GM20000 (cell line): ENCODE measurements at places on chromosomes 5 and 9.

- DNase-seq, result no peak
Observed at GRCh38 chr9:21527579-21527978, 45.5 kb upstream of the IFNE start.

DNA sequence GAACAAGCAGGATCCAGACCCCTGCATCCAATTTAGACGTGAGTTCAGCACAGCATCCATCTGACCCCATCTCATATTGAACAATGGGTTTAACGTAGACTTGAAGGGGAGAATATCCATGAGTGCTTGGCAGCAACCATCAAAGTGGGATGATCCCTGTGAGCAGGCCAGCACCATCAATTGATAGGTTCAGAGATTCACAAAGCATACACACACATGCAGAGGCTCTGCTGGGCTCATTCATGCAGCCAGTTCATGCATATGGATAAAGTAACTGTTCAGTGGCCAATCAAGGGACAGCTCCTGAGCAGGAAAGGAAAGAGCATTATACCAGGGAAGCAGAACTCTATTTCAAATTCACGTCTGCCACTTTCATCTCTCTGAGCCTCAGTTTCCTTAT lies 24.8 kb upstream of the CPEB4 start:
- DNase-seq, result no peak

GRCh38 chr5:82747986-82748385 lies 329.2 kb downstream of the TMEM167A start:
- DNase-seq, result no peak

DNA sequence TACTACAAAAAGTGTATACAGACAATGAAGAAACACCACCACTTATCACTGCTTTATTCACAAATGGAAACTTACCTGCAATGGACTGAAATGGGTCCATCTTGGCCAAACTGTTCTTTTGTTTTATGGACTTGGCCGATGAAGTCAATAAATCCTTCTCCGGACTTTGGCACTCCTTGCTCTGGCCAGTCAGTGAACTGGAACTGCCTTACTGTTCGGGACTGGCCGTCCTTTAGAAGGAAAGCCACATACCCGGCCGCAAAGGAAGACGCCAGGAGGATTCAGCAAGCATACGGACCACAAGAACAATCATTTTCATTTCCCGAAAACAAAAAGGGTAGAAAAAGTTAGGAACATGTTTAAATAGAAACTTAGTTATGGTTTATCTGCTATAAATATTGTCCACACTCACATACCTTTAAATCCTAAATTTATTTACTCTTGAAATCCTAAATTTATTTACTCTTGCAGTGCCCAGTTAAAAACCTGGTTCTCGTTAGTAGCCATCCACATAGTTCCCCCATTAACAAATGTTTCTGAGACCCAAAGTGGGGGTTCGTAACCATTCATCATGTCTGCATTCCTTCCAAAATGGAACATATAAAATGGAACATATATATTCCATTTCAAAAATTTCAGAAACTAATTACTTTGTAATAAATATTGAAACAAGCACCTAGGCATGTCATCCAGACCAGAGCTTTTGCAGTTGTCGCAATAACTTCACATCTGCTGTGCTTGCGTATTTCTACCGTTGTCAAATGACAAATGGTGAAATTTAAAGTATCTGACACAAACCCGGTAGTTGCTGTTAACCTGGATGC lies 532.1 kb upstream of the DMAC1 start:
- DNase-seq, result no peak

DNA sequence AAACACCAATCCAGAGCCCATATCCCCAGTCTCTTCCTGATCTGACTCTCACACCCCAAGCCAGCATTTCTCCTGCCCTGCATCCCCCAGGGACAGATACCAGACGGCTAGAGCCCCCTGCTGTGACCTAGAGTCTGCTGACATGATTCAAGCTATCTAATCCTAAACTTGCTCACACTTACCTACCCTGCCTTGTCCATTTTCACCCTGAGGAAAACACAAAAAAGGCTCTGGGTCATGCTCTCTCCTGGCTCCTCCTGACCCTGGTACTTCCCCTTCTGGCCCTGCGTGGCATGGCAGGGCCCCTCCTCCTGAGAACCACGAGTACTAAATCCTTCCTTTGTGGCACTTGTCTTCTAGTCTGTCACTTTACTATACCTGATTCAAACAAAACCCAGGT lies 2.8 kb upstream of the ARRDC1 start:
- DNase-seq, result no peak

DNA sequence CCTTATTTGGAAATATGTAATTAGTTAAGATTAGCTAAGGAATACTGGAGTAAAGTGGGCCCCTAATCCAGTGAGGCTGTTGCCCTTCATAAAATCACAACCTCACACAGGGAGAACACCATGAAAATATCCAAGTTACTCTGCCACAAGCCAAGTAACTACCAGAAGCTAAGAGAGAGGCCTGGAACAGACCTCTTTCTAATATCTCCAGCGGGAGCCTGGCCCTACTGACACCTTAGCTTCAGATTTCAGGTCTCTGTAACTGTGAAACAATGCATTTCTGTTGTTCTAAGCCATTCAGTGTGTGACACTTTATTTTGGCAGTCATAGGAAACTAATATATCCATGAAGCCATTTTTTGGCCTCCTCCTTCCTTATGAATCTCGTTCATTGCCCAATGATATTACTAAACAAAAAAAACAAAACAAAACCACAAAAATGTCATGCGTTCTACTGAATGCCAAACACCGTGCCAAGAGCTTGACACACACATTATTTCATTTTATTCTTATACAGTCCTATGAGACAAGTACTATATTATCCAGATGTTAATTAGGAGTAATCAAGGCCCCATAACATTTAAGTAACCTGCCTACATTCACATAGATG lies 699.0 kb downstream of the MAT2B start:
- no peak for DNase-seq

GRCh38 chr5:150410524-150411244 lies 2.0 kb downstream of the CD74 start:
- DNase-seq, result no peak

DNA sequence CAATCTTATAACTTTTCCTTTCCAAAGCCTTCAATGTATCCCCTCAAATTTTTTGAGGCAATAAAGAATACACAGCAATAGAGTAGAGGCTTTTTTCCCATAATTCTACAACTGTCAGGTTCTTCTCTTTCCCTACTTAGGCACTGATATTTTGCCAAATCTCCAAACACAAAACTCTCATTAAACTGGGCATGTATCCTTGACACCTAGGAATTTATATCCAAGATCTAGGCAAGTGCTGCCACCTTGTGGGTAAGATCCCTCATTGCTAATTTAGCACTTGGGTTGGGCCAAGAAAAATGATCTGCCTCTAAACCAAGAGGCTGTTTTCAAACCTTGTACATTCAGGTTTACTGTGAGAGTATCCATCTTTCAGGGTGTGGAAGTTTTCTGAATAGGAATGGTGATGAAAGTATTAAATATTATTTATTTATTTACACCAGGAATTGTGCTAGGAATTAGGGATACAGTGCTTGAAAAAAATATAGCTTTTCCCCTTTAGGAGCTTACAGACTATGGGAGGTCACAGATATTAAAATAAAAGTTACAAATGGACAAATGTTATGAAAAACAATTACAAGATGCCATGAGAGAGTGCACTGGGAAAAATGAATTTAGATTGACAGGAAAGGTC lies 17.6 kb downstream of the TSTD2 start:
- DNase-seq, result peak; percentile 59

DNA sequence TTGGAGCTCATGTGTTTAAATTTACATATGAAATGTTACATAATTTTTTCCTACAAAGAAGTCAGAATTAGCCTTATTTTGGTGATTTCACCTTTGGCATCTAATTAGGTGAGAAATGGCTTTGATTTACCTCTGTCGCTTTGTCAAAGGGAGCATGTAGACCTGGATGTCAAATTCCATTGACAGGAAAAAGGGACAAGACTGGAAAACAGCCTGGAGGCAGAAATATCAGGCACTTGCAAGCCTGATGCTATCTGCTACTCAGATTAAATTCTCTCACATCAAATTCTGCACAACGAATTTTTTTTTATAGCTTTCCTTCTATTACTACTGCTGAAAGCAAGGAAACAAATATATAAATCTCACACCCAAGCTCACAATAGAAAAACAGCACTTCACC lies 54.1 kb upstream of the CTNND2 start:
- DNase-seq, result no peak

GRCh38 chr5:157252711-157253465 lies 13.0 kb upstream of the CYFIP2 start:
- DNase-seq, result peak; percentile 57

DNA sequence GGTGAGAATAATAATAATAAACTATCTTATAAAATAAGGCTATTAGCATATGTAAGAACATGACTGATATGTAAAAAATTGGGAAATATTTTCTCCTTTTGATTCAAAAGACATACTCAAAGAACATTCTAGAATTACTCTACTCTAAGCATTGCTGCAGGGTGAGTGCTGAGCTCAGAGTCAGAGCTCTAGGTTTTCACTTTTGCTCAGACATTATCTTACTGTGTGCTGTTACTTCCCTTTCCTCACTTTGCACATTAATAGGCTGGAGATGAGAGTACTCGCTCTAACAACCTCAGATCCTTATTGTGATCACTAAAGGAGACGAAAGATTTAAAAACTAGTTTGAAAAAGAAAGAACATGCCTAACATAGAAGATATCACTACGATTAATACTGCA lies 99.4 kb upstream of the C9orf72 start:
- no peak for DNase-seq

GRCh38 chr9:20950707-20951106 lies 80.7 kb downstream of the HACD4 start:
- no peak for DNase-seq

DNA sequence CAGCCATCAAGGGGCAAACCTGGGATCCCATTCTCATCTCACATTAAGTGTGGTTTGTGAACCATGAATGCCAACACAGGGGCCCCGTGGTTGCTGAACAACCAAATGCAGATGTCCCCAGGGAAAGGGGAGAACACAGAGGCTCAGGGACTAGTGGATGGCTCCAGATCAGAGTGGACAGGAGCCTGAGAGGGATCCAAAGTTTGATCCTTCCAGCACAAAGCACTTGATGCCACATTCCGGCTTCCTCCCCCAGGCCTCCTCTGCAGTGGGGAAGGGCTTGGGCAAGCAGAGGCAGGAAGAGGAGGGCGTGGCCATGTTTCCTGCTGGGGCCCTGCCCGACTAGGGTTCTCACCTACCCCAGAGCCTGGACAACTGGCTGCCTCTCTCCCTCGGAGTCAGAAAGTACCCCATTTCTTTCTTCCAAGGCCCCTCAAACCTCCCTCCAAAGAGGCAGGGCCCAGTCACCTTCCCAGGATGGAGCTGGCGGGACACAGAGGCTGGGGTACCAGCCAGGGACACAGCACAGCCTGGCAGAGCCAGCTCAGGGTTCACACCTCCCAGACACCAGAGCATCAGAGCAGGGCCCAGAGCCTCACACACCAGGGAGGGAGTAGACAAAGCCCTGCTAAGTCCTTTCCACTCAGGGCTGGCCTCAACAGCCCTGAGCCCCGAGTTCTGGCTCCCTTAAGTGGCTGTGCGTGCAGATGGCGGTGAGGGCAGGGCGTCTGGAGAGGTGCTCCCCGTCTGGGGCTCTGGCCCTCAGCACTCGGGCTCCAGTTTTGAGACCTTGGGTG lies 4.3 kb upstream of the RNF44 start:
- DNase-seq, result peak; percentile 67

- no peak for DNase-seq
Observed at GRCh38 chr5:42877431-42877830, 65.7 kb upstream of the SELENOP start.
